Mesenteric fat pad (tissue), 1 donor: ENCODE measurements at places on chromosomes 5 and 9. TPM values are rescaled to one million over a fixed set of nuclear protein-coding genes. Genes with fewer than 3 reads are reported as not detected.
A peak's percentile ranks its signal among the peaks of the same experiment; 100 is the strongest.

- DNase-seq: no peak
These were observed 452.7 kb downstream of the BNC2 start for GRCh38 chr9:16417749-16418148.

- DNase-seq: peak; percentile 28
These were observed 163.7 kb downstream of the ROR2 start for GRCh38 chr9:91786132-91786896.

Gene PNPLA7
- total RNA-seq: 32.1 TPM

- DNase-seq: no peak
These were observed 280.5 kb upstream of the VLDLR start for GRCh38 chr9:2341126-2341525.

Gene LPAR1
- 42.6 TPM for total RNA-seq

Gene SH3TC2
- total RNA-seq: 0.64 TPM

GRCh38 chr9:98142182-98142907 is 23.3 kb upstream of the TRIM14 start:
- peak; percentile 89 for DNase-seq

DNA sequence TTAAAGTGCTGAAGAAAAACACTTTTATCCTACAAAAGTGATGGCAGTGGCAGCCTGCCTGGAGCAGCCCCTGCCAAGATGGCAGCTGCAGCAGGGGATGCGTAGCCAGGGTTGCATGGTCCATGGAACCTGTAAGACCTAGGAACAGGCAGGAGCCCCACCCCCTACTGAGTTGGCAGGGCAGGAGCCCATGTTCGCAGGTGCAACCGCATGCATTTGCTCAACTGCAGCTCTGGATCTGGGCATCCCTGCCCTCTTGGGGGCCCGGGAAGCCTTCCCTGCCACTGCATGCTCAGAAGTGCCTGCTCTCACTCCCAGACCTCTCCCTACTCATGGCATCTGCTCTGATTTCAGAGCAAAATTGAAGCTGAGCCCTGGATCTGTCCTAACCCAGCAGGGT is 779.6 kb downstream of the CDH18 start:
- no peak for DNase-seq

- DNase-seq: no peak
These were observed 327.3 kb upstream of the CDH6 start for GRCh38 chr5:30866142-30866541.

Gene JAK2
- 25.1 TPM for total RNA-seq

Gene TERT
- total RNA-seq: not detected

DNA sequence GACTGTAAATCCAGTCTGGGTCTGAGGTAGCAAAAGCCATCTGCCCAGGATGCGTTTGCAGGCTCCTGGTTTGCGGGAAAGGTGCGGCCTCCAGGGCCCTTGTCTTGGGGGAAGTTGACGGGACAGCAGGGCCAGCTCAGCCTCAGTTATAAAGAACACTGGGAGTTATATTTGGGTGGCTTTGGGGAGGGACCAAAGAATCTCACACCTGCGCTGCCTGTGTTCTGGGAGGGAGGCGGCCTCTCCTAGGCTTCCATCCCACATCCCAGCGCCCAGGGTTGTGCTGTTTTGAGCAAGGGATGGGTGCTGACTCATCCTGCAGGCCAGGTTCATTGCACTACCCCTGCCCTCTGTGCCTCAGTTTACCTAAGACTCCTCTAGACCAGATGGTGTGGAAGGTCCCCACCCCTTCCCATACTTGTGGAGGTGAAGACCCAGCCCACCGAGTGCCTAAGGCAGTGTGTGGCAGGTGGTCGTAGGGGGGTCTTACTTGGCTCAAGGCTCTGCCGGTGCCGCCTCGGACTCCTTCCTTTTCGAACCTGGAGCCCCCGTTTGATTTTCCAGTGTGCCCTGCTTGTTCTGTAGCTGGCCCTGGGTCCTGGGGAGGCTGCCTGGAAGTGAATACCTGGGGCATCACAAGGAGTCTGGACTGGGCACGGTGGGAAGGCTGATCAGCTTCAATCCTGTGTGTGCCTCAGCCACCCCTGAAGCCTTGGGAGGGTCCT is 39.3 kb upstream of the FCN2 start:
- DNase-seq: no peak

DNA sequence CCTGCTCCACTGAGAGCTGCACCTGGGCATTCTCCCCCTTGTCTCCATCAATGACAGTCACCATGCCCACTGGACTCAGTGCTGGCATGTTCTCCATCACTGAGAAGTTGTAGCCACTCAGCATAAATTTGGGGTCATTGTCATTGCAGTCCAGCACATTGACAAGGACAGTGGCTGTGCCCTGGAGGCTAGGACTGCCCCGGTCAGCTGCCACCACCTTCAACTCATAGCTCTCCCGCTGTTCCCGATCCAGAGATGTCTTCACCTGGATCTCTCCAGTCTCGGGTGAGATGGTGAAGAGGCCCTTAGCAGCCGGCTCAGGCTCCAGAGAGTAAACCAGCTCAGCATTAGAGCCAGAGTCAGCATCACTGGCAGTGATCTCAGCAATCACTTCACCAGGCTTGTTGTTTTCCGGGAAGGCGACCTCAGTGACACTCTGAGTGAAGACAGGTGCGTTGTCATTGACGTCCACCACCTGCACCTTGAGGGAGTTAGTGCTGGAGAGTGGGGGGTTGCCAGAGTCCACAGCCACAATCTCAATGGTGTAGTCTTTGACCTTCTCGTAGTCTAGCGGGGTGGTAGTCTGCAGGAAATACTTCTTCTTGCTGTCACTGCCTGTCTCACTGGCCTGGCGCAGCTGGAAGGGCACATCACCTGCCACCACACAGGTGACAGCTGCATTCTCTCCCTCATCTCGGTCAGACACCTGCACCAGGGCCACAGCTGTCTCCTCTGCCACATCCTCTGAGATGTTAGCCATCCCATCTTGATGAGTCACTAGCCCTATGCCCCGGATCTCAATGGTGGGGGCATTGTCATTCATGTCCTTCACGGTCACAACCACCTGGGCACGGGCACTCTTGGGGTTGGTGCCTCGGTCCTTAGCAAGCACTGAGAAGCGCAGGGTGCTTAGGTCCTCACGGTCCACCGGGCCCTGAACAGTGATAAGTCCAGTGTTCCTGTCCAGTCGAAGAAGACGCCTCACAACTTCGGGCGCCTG is 13.5 kb downstream of the PCDH1 start:
- no peak for DNase-seq

DNA sequence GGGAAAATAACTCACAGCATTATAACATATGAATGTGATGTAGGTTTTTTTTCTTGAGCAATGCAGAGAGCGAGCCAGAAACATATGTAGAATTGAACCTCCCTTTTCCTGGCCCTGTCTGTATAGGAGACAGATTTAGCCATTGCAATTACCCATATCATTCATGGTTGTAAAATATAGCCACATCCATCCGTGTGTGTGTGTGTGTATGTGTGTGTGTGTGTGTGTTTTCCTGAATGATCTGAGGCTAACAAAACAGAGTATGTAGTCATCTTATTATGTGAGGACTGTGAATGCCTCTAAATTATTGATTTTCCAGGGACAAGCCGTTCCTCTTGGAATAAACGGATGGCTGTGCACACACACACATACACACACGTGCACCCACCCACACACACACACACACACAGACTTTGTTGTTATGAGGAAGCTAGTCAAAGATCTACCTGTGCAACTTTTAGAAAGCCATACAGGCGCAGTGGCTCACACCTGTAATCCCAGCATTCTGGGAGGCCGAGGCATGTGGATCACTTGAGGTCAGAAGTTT is 11.7 kb upstream of the DENND1A start:
- no peak for DNase-seq

DNA sequence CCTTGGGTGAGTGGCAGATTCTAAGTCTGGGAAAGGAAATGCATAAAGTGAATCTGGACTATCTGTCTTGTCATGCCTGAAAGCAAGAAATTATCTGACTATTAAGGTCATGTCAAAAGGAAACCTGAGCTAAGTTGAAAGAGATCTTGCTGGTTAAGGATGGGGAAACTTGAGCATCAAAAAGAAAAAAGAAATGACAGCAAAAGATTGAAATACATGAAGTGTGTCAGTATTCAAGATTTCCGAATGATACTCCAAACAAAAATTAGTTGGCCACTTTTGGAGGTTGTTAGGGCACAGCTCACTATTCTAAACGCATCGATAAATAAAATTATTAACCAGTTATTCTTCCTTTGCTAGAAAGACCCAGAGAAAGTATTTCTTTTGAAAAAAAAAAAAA is 3.3 kb upstream of the FBN2 start:
- no peak for DNase-seq

DNA sequence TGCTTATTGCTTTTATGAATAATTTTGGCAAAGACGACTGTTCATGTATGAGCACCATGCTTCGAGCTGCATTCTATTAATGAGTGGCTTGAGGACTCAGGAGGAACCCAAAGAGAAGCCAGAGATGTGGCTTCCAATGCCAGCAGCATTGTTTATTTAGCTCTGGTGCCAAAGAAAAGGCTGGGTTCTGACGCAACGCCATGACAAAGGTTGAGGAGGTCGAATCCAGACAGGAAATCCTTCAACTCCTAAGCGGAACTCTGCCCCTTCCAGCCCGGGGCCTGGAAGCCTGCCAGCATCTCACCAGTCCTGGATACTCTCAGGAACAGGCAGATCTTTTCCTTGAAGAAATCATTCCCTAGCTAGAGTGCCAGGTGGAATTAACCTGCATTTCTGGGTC is 104.4 kb downstream of the ARHGAP26 start:
- peak; percentile 94 for DNase-seq

Gene PCDHB5
- total RNA-seq: 1.5 TPM

DNA sequence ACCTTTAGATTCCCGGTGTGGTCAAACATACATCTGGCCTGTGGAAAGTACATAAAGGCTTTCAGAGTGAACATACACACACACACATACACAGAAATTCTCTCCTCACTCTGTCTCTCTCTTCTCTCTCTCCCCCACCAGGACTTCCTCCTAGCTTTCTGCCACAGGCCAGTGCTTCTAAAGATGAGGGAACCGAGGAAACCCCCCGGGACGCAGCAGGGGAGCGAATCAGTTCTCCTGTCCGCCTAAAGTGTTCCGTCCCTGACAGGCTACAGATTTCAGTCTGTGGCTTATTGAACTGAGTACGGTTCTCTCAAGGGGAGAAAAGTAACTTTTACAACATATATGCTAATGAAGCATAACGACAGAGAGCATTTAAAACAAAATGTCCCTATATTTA is 75.8 kb downstream of the MED27 start:
- no peak for DNase-seq

DNA sequence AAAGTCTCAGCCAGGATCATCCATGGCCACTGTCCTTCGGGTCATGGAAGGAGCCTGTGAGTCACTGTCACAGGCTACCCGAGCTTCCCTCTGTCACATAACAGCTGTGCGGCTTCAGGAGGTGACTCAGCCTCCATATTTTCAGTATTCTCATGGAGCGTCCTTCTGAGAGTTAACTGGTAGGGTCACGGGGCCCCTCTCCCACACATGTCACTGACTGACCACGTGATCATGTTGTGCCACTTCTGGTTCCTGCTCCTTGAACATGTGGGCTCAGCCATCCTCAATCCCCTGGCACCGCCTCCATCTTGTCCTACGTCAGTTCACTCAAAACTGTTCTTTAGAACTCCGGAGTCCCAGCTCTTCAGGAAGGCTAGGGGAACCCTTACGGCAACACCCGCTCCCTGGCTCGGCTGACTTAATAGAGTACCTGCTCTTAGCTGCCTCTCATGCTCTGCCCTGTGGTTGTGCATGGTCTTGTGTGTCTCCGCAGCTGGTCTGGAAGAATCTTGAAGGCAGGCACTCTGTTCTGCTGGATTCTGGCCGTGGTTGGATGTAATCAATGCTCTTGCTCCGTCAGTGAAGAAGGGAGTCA is 182.8 kb downstream of the ICE1 start:
- DNase-seq: no peak

DNA sequence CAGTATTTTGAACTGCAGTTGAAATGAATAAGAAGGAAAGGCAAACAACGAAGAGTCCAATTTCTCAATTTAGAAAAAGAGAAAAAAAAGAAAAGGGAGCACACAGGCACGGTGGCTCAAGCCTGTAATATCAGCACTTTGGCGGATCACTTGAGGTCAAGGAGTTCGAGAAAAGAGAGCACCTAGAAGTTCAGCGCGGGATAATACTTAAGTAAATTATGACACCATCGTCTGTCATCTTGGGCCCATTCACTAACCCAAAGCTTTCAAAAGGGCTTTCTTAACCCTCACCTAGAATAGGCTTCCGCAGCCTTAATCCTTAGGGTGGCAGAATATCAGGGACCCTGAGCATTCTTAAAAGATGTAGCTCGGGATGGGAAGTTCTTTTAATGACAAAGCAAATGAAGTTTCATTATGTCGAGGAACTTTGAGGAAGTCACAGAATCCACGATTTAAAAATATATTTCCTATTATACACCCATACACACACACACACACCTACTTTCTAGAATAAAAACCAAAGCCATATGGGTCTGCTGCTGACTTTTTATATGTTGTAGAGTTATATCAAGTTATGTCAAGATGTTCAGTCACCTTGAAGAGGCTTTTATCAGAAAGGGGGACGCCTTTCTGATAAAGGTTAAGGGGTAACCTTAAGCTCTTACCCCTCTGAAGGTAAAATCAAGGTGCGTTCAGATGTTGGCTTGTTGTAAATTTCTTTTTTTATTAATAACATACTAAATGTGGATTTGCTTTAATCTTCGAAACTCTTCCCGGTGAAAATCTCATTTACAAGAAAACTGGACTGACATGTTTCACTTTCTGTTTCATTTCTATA is 602 bp upstream of the CD274 start:
- no peak for DNase-seq

DNA sequence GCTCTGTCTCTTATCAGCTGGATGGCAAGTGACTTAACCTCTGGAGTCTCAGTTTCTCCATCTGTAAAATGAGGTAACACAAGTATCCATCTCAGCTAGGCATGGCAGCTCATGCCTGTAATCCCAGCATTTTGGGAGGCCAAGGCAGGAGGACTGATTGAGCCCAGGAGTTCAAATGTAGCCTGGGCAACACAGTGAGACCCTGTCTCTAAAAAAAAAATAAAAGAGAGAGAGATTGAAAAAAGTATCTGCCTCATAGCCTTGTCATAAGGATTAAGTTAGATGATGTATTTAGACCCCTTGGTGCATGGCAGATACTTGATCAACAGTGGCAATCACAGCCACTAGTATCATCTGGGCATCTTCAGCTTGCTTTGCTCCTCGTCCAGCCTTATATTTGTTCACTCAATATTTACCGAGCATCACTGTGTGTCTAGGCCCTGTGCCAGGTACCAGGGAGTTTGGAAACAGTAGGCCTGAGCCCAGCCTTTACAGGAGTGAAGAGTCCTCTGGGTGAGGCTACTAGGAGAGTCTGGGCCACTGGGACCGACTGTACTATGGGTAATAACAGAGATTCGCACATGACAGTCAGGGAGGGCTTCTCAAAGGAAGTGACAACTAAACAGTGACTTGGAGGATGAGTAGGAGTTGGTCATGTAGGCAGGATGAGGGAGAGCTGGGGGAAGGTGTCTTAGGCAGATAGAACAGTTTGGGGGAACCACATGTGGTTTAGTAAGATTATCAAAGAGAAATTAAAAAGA is 34.2 kb downstream of the CORO2A start:
- peak; percentile 55 for DNase-seq
